ENCODE measurements at places on chromosomes 1 and 21.

- DNase-seq: no peak
These were observed 1134.7 kb upstream of the ADGRL2 start for GRCh38 chr1:80666073-80666472.

DNA sequence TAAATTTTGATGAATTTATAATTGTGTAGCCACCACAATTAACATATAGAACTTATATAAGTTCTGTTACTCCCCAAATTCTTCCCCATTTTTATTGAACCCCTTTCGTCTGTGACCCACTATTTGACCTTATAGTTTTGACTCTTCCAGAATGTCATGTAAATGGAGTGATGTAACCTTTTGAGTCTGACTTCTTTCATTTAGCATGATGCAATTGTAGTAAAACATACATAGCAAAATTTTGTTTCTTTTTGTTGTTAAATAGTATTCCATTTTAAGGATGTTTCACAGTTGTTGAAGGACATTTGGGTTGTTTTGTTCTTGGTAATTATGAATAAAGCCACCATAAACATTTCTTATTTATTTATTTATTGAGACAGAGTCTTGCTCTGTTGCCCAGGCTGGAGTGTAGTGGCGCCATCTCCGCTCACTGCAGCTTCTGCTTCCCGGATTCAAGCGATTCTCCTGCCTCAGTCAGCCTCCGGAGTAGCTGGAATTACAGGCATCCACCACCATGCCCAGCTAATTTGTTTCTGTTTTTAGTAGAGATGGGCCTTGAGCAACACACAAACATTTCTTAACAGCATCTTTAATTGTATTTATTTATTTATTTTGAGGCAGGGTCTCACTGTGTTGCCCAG, 33.6 kb downstream of the RPRD2 start:
- DNase-seq: no peak

- DNase-seq: no peak
These were observed 147.0 kb upstream of the ERG start for GRCh38 chr21:38645282-38645681.

DNA sequence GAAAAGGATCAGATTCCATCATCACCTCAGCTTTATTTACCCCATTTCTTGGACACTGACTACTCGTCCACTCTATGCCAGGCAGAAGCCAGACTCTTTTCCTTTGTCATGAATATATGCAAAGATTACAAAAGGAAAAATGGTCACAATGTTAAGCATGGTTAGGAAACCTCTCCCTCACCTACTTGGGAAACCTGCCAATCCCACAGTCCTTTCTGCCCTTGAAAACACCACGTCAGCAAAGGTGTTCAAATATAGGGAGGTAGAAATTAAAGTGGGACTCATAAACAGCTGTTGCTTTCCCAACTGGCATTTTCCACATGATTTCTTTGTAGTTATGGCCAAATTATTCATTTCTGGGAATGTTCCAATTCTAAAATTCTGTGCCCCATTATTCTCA, 16.2 kb upstream of the ATP13A2 start:
- DNase-seq: no peak

DNA sequence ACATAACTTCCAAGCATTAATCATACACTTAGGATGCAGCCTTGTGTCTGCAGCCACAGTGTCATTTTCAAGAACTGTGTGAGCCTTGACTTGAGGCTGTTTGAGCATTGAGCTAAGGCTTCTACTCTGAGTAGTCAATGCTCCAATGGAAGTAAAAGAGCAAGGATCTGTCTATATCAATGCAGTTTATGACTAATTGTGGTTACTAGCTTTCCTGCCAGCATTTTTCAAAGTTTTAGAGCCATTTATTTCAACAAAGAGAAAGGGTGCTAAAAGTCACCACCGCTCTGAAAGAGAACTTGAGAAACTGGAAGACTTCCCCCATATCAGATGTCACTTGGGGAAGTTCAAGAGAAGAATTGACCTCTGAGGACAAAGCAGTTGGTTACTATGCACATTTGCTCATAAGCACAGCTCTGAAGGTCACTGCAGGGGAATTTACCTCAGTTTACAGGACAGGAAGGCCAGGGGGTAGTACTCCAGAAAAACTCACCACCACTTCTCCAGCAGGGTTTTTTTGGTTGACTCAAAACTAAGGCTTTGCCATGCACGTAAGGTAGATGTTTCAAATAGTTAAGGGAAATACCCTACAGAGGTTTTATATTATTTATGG, 24.5 kb upstream of the RGS1 start:
- DNase-seq: no peak

- no peak for DNase-seq
These were observed 7.5 kb upstream of the FMO3 start for GRCh38 chr1:171083222-171083621.

DNA sequence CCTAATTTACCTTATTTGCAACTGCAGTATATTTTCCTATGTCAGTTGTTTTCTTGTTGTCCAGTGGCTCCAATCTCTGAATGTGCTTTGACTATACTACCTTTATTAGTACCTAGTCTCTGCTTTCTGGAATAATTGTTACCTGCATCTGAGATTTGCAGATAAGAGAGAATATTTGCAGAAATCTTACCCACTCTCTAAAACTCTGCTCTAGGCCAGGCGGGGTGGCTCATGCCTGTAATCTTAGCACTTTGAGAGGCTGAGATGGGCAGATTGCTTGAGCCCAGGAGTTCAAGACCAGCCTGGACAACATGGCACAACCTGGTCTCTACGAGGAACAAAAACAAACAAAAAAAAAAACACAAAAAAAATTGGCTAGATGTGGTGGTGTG, 2.0 kb upstream of the SYDE2 start:
- DNase-seq: no peak

DNA sequence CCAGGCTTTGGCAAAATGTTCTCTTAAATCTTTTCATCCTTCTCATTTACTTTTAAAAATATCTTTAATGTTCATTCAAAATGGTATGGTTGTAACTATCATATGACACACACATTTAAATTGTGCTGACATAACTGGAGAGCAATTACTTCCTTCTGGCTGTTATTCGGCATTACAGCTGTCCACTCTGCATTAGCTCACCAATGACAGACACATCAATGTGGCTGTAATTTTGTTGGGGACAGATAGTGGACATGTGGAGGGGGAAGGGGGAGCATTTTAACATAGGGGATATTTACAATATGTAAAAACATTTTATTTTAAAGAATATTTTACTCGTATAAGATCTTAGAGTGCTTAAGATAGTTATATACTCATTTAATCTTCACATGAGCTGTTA, 319.8 kb downstream of the HMCN1 start:
- no peak for DNase-seq

- no peak for DNase-seq
These were observed 180.2 kb downstream of the HIVEP3 start for GRCh38 chr1:41738475-41738874.

DNA sequence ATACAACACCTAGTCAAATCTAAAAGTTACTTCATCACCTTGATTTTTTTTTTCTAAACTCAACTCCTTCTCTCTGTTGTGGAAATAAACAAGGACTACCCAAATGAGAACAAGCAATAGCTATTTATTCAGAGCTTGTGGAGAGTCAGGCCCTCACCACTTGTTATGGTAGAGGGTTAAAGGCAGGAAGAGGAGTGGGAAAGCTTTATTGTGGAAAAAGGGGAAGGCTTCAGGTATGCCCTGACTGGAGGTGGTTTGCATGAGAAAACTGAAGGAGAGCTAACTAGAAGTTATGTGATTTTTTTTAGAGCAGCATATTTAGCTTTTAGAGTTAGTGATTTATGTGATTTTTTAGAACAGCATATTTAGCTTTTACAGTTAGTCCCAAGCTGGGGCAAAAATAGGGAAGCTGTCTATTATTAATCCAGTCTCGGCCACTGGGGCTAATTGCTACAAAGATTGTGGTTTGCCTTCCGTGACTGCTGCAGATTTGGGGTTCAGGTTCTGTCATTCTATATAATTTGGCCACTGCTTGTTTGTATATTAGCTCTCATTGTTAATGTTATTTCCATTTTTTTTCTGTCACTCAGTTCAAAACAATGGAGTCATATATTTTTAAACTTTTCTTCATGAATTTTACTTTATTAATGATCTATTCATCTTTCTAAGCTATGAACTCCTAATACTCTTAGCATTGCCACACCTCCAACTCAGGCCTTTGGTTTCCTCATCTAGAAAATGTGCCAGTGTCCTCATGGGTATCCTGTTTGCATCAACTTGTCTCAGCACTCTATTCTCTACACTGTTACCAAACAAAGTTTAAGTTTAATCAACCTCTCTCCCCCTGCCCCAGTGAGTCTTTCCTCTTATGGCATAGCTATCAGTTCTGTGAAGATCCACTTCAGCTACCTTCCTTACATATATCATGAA, 713.0 kb downstream of the BRINP3 start:
- DNase-seq: no peak

GRCh38 chr1:99851850-99852454, 1.8 kb downstream of the AGL start:
- DNase-seq: no peak

DNA sequence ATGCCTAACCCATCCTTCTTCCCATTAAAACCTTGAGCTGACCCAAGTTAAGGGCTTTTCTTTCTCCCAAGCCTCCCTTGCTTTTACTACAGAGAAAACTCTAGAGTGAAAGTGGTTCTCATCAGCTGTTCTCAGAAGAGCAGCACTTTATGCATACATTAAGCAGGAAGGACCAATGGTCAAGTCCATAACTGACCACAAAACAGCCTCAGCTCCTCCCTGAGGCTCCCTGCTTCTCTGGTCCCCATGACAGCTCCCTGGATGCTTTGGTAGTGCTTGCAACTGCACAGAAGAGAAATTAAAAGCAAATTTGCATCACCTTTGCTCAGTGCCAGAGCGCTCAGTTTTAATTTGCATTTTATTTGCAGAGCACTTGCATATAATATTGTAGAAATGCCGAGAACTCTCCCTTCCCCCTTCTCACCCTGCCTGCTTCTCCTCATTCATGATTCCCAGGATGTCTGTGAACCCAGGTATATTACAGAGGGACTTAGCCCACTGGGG, 56.1 kb downstream of the LMX1A start:
- DNase-seq: no peak

GRCh38 chr1:158979229-158979628, 30.5 kb upstream of the IFI16 start:
- no peak for DNase-seq

Measured in stimulated activated CD8-positive, alpha-beta memory T cell treated with anti-CD3 and anti-CD28 coated beads, Interleukin-4, amount 100 ng/mL, for 1 hour (primary cell).